ENCODE measurements at places on chromosomes 11 and 22. TPM values are rescaled to one million over a fixed set of nuclear protein-coding genes. Genes with fewer than 3 reads are reported as not detected.
A peak's percentile ranks its signal among the peaks of the same experiment; 100 is the strongest.

DNA sequence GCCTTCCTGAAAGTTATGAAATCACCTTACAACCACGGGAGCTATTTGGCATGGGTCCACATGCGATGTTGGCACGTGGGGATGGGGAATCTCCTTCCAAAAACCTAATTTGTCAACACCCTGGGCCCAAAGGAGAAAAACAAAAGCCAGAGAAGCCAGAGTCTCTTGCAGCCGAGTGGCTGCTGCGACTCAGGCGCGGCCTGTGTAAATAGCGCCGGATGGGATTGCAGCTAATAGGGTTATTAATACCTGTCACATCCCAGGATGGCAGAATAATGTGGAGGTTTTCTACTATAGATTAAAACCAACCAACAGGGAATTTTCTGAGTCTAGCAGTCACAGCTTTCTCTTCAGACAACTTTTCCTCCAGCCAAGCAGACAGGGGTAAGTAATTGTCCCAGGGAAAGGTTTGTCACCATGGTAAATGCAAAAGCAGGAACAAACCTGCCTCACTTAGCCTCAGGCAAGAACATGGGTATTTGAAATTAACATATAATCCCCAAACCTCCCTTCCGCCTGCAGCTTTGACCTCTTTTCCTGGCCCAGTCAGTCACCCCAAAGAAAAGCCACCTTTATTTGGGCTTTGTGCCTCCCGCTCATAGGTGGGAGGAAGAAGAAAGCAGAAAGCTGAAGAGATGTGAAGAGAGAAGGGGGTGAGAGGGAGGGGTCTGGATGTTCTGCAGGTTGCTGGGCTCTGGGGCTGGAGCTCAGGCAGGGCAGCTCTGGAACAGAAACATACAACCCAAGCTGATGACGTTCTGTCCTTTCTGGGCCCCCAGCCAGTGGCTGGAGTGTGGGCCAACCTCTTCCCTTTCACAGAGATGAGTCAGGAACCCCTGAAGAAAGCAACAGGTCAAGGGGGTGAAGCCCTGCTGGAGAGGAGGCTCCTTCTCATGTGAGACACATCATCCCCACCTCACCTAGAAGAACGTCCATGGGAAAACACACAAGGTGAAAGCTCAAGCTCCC is 376.5 kb downstream of the NXPE2 start:
- ATAC-seq: no peak

The CD248 gene
- total RNA-seq: 28.2 TPM

The GP1BB gene
- 12.5 TPM for total RNA-seq

GRCh38 chr11:132072858-132073211 is 702.4 kb downstream of the NTM start:
- ATAC-seq: no peak

GRCh38 chr22:24865508-24865907 is 59.5 kb downstream of the SGSM1 start:
- ATAC-seq: no peak

DNA sequence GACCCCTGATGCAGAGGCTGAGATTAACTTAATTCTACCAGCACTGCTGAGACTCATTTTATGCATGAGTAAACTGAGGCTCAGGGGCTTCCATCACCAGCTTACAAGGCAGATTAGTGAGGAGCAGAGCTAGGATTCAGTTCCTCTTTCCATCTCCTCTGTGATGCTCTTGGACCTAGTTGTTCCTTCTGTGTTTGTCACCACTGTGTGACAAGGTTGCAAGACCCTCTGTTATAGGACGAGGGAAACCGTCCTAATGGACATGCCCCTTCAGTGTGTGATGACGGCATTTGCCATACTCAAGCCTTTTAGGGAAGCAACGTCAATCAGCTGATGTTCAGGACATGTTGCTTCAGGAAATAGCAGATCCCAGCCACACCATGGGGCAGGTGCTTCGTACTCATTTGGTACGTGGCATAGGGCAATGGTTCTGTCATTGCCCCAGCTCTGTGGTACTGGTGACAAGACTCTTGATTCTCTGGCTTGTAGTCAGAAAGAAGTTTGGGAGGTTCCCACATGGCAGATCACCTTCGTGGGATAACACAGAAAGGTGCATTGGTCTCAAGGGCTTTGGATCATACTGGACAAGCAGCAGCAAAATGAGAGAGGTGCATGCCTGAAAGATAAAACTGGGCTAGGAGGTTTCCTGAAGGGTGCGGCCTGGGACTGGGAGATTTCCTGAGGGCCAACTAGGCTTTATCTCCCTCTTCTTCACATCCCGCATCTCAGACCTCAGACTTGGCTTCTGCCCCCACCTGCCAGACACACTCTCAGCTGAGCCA is 23.9 kb upstream of the CD44 start:
- no peak for ATAC-seq

The FOLR2 gene
- 7.3 TPM for total RNA-seq

The FOLR1 gene
- not detected for total RNA-seq

- ATAC-seq: peak; percentile 13
Observed at GRCh38 chr22:46052801-46053562, 76.0 kb upstream of the WNT7B start.

DNA sequence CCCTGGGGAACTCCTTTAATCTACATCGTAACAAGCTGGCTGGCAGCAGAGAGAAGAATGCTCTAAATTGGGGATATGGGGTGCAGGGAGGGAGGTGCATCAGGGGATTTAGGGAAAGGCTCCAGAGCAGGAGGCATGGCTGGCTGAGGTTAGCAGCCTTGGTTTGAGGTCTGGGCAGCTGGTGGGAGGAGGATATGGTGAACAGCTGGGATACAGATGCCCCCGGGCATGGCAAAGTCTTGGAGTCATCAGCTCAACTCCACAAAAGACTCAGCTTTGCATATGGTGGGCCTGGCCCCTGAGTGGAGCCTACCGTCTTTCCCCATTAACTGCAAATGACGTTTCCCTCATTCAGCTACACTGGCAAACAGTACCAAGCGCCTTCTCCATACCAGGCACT is 5.4 kb downstream of the FAM83F start:
- ATAC-seq: no peak

- no peak for ATAC-seq
Observed at GRCh38 chr11:120682866-120683265, 171.3 kb downstream of the GRIK4 start.

DNA sequence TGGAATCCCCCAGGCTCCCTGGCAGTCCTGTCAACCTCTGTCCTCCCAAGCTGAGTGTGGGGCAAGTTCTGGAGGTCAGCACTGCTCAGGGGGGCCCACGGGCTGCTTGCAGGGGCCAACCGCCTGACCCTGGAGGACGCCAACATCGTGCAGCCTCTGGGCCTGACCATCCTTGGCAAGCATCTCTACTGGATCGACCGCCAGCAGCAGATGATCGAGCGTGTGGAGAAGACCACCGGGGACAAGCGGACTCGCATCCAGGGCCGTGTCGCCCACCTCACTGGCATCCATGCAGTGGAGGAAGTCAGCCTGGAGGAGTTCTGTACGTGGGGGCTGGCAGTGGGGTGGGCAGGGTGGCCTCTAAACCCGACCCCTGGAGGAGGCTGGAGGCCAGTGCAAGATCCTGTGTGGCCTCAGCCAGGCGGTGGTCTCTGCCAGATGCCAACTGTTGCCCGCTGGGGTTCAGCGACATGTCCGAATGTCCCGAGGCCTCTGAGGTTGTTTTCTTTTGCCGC is 34.6 kb upstream of the PPP6R3 start:
- no peak for ATAC-seq

The MMP11 gene
- total RNA-seq: 8.4 TPM

- no peak for ATAC-seq
Observed at GRCh38 chr11:102421261-102421660, 31.3 kb downstream of the TMEM123 start.

DNA sequence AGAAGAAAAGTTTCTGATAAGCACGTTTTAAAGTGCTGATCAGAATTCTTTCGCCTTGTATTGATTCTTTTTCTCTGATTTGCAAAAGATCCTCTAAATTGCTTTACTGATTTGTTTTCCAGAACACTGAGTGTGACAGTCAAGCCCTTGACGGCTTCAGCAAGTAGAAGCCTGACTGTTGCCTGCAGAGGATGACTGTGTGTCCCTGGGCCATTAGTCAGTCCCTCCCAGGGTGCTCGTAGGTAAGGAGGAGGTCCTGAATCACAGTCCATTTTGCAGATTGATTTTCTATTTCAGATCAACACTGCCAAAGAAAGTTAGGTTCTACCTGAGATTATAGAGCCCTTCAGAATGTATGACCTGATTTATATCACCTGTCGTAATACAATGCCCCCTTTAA is 38.6 kb upstream of the POGLUT3 start:
- no peak for ATAC-seq

The GLB1L3 gene
- 0.42 TPM for total RNA-seq

GRCh38 chr11:75474878-75475766 is 42.1 kb upstream of the KLHL35 start:
- ATAC-seq: peak; percentile 42

The TMEM225 gene
- total RNA-seq: not detected

DNA sequence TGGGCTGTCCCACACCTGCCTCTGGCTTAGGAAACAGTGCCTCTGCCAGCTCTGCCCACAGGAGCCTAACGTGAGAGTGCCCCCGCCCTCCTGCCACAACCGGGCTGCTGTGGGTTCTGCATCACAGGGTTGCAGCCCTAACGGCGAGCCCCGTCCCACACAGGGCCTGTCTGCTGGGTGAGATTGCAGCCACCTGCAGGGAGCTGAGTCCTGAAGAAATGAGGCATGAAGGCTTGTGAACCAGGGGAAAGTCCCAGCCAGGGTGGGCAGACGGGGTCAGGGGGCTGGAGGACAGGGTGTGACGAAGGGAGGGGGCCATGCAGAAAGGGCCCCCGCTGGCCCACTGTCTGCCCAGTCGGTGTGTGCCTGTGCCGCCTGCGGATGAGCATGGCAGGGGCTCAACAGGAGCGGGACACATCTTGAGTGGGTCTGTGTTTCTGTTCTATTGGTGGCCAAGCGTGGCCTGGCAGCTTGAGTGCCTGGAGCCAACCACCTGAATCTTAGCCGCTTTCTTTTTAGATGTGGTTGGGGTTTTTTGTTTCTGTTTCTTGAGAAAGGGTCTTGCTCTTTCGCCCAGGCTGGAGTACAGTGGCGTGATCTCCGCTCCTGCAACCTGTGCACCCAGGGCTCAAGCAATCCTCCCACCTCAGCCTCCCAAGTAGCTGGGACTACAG is 38.9 kb downstream of the CTTN start:
- no peak for ATAC-seq

The KIAA1671 gene
- total RNA-seq: 41.8 TPM

DNA sequence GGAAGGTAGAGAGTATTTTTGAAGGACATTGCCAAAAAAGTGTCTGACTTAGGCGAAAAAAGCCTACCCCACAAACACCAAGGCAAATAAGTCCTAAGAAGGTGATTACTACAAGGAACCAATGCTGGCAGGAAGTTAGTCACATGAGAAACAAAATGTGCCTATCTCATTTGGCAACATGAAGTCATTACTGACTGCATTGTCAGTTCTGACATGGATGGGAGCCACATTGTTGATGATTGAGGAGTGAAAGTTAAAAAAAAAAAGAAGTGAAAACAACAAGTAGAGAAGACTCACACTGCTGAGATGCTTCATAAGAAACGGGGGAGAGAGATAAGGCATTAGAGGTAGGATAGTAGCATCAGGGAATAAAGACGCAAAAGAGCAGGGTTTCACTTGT is 141.5 kb upstream of the FAT3 start:
- ATAC-seq: no peak

The RRP7A gene
- total RNA-seq: 21.3 TPM

Data from gastroesophageal sphincter (tissue), 4 donors.